Thoracic aorta (tissue), 2 donors: ENCODE measurements at places on chromosomes 2 and 18. TPM values are rescaled to one million over a fixed set of nuclear protein-coding genes. Genes with fewer than 3 reads are reported as not detected.

E2F6 gene
- total RNA-seq: 16.6 TPM

FRZB gene
- total RNA-seq: 203 TPM

CRACDL gene
- 5.9 TPM for total RNA-seq

GTF2A1L gene
- total RNA-seq: 1.6 TPM

RAB27B gene
- total RNA-seq: 0.42 TPM

AFTPH gene
- 32.1 TPM for total RNA-seq
